ENCODE measurements at places on chromosomes 6 and 20.
A peak's percentile ranks its signal among the peaks of the same experiment; 100 is the strongest.

GRCh38 chr6:73144516-73144915 is 80.8 kb downstream of the KHDC1L start:
- no peak for DNase-seq

GRCh38 chr6:121932076-121932991 is 467.1 kb upstream of the HSF2 start:
- DNase-seq = no peak

GRCh38 chr6:39772559-39773273 is 19.5 kb upstream of the DAAM2 start:
- no peak for DNase-seq

- no peak for DNase-seq
Observed at GRCh38 chr6:102381203-102381602, 987.7 kb downstream of the GRIK2 start.

DNA sequence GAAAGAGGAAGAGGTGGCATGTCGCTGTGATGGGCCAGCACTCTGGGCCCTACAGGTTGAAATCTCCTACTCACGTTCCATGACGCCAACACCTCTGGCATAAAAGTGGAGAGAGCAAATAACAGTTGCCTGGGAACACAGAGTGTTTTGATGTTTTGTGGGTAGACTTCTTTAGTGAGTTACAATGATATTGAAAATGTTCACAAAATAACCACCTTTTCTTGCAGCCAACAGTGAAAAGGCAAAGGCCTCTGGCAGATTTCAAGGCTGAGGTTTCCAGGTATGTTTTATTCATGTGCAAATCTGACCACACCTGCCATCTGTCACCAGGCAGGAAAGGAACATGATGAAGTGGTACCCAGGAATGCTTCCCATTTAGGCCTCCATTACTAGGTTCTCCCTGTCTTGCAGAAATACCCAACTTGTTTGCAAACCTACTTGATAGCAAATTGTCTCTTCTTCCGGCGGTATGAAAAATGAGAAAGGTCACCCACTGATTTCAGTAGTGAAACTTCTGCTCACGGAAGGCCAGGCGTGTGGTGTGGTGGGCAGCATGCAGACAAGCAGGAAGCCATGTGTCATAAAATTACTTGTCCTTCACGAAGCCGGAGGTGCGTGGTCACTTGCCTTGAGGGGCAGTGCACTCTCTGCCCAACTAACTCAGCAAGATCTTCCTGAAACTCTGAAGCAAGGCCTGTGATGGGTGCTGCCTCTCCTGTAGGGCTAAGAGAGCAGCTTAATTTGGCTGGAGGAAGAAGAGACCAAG is 299.1 kb upstream of the PRDM1 start:
- DNase-seq = no peak

- peak; percentile 32 for DNase-seq
Observed at GRCh38 chr6:10534419-10534762, 13.2 kb downstream of the GCNT2 start.
